ENCODE measurements at places on chromosomes 3 and 15.

DNA sequence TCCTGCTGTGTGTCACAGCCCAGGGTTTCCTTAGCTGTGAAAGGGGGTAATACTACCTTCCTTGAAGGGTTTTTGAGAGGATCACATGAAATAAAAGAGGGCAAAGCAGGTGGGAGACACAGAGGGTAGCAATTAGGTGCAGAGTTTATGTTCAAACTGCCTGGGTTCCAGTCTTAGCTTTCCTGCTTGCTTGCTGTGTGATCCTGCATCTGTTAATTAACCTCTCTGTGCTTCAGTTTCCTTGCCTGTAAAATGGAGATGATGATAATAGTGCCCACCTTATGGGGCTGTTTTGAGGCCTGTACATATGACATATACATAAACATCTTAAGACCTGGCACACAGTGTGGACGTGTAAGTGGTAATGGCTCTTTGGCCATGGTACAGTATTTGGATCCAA lies 35.0 kb downstream of the SPSB4 start:
- DNase-seq = no peak

DNA sequence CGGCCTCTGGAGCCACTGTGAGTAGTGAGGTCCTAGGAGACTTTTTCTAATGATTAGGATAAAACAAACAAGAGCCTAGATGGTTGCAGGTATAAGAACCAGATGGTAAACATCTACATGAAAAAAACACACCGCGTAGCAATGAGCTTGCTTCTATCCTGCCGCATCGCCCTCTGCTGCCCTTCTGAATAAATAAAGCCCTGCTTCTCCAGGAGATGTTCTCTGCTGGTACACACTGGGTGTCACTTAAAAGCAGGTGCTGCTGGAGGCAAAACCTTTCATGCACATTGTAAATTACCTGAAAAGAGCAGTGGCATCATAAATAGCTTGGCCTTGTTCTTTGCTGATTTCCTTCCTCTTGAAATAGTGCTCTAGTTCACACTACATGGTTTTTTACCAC lies 164.4 kb upstream of the TOPAZ1 start:
- DNase-seq = no peak

DNA sequence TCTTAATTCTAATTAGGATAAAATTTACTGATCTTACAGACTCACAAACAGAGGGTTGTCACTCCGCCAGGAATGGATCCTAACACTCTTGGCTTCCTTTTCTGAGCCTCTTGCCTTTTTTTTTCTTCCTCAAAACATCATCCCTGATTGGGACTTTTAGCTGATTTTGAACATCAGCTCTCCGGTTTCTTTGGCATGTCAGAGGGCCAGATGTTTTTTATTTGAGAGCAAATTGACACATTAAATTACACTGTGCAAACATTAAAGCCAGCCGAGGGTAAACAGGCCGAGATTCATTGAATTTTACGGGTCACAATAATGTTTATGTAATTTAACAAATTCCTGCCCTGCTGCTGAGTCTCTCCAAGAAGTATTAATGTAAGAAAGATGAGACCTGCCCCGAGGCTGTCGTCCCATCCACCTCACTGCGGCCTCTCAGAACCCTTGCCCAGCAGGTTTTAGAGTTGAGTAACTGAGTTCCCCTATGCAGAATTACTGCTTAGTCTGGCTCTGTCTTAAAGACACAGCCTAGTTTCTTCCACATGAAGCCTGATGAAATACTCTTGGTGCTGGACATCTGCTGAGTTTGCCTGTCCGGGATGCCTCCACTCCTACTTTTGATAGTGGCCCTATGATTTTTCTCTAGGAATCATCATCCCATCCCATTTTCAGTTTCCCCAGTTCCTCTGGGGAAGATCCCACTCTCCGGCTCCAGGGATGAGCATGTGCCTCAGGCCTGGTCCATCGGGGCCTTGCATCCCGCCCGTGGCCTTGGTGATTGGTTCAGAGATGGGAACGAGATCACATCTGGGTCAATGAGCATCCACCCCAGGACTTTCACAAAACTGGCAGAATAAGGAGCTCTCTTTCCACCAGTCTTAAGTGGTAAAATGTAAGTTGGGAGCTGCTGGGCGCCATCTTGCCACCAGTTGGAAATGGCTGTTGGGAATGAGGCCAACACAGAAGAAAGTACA lies 226.6 kb upstream of the TLE3 start:
- no peak for DNase-seq

- DNase-seq = no peak
These were observed 51.5 kb upstream of the CSTA start for GRCh38 chr3:122273498-122273897.

- peak; percentile 10 for DNase-seq
These were observed 15.0 kb upstream of the HPS3 start for GRCh38 chr3:149114458-149114857.

DNA sequence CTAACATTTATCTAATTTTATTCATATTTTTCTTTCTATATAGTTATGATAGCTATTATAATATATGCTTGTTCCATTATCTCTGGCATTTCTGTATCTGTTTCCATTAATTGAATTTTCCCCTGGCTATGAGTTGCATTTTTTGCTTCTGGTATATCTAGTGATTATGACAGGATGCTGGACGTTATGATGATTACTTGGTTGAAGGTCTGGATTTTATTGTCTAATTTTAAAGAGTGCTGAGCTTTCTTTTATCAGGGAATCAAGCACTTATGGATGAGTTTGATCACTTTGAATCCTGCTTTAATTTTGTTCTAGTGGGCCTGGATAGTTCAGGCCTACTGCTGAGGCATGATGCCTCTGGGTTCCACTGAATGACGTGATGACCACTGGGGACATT lies 229.7 kb downstream of the CBLB start:
- no peak for DNase-seq

- DNase-seq = no peak
These were observed 328.0 kb downstream of the KCNH8 start for GRCh38 chr3:19476281-19476680.

DNA sequence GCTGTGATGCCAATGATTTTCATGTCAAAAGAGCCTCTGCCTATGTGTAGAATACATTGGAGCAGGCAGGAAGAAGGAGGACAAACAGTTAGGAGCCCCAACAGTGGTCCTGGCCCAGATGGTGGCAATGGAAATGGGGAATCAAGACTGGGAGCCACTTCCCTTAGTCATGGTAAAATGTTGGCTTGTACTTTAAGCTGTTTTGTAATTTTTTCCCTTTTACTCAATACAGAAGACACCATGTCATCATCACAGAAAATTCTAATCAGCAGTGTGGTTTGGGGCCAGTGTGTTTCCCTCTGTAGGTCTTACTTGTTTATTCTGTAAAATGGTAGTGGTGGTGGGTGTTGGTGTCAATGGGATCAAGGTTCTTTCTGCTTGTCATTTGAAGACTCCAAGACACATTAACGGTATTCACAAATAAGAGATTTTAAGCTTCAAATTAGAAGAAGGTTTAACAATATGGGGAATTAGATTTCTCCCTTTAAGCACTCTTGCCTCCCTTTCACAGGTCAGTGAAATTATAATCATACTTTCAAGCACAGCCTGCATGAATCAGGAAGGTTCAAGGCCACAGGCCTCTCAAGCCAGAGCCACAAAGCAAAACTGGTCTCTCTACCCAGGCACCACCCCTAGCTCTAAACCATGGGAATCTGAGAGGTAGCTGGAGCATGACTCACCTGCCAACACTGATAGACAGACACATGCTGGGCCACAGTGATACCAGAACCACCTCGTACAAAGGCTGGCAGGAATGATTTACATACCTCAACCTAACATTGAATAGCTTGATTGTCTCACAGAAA lies 24.9 kb downstream of the SIAH2 start:
- DNase-seq = no peak

Measured in C1 segment of cervical spinal cord (tissue), 14 donors.